Activated naive CD4-positive, alpha-beta T cell treated with anti-CD3 and anti-CD28 coated beads, Interleukin-2, amount 50 U/mL, for 72 hours (primary cell): ENCODE measurements at places on chromosomes 1 and 21.

GRCh38 chr1:77829851-77830250 is 50.4 kb downstream of the MIGA1 start:
- no peak for DNase-seq

- DNase-seq: peak; percentile 29
These were observed 483 bp downstream of the CHML start for GRCh38 chr1:241639623-241640148.

- DNase-seq: no peak
These were observed 278.2 kb downstream of the NTNG1 start for GRCh38 chr1:107419003-107419402.

DNA sequence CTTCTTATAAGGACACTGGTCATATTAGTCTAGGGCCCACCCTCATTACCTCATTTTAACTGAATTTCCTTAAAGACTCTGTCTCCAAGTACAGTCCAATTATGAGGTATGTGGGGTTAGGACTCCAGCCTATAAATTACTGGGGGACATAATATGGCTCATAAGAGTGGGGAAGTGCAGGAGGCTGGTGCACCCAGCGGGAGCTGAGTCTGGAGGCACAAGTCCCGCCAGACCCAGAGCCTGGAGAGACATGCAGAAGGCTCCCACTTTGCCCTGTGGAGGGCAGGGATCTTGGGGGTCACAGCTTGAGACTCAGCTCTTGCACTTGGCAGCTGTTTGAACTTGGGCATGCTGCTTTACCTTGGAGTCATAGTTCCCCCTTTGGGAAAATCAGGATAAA is 250.4 kb downstream of the RHOU start:
- DNase-seq: no peak

DNA sequence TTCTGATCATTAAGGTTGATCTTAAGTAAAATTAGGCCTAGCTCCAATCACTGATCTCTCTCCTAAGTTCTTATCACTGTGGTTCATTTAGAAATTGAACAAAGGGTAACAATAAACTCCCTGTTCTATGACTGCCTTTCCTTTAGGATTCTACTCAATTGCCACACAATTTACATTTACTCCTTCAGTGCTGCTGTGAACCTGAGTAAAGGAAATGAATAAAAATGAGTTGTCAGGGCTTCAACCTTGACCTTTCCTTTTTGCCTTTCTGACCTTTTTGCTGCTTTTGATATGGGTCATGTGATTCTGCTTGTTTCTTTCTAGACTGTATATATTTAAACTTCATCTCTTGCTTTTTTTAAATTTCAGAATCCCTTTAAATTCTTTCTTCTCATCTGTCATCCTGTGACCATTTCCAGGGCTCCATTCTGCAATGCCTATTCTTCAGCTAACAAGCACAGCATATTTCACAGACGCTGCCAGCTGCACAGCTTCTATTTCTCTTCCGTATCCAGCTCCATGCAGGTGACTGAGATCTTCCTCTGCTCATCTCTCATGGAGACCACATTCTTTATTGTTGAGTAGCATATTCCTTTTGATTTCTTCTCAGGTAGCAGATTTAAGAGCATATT is 3.2 kb downstream of the LRRC8B start:
- DNase-seq: no peak

DNA sequence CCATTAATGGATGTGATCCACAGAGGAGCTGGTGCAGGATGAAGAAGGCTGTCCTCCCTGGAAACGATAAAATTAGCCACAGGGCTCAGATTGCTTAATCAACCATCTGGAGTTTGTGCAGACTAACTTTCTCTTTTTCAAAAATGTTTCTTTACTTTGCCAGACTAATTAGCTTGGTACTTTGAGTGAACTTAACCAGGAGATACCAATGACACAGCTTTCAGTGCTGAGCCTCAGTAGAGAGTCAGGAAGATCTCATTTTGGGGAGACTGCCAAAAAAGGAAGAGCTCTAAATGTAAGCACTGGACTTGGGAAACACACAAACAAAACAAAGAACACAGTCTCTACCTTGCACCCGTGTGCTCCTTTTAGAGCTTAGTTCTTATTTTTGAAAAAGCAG is 248.1 kb upstream of the DEPDC1 start:
- no peak for DNase-seq

GRCh38 chr1:29639156-29639736 is 402.9 kb downstream of the PTPRU start:
- DNase-seq: peak; percentile 34
